DMS79 treated with DMSO at 0.1 percent for 48 hours (cell line): ENCODE measurements at places on chromosomes 11 and 22.

GRCh38 chr22:49935561-49935960 lies 17.1 kb downstream of the CRELD2 start:
- DNase-seq, result no peak

- DNase-seq, result no peak
Observed at GRCh38 chr11:40403321-40403720, 1056.1 kb downstream of the LRRC4C start.

GRCh38 chr11:83692675-83693074 lies 406.5 kb upstream of the CCDC90B start:
- DNase-seq, result no peak

- peak; percentile 9 for DNase-seq
Observed at GRCh38 chr11:10108915-10109680, 184.9 kb downstream of the SBF2 start.

GRCh38 chr11:70498976-70499801 lies 100.9 kb downstream of the CTTN start:
- no peak for DNase-seq

DNA sequence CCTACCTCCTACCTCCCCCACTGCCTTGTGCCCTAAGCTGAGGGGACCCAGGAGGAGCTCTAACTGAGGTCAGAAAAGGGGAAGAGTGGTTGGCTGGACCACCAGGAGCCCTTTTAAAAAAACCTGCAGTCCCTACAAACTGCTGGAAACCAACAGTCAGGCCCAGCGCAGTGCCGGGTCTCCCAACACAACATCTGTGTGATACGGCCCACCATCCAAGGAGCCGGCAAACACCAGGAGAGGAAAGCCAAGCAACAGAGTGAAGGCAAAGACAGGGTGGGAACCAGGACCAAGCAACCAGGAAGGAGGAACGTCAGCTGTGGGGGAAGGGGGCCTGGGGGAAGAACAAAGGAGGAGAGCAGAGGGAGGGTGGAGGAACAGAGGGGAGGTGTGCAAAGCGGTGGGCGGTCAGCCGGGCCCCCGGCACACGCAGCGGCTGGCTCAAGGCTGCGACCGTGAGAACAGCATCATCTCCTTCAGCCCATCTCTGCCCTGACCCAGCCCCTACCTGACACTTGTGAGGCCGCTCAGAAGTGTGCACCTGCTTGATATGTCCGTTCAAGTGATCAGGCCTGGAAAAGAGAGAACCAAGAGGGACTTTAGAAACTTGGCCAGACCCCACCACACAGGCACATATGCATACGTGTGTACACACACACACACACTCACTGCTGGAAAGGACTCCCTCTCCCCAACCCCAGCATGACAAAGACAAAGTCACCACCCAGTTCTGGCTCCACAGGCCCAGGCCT lies 3.6 kb downstream of the PATZ1 start:
- DNase-seq, result no peak

DNA sequence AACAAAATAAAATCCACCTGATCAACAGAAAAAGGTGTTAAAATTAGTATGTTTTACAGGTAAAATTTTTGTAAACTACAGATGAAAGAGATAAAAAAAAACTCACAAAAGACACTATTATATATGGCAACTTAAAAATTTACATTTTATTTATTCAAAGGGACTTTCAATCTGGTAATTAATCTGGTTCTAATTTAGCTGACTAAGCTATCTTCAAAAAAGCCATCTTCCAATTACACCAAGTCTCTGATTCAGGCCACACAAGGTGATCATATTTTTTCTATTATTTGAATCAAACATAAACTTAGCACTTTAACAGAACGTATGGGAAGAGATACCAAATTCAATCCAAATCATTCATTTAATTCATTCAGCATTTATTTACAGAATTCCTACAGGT lies 7.6 kb downstream of the MRE11 start:
- DNase-seq, result no peak

DNA sequence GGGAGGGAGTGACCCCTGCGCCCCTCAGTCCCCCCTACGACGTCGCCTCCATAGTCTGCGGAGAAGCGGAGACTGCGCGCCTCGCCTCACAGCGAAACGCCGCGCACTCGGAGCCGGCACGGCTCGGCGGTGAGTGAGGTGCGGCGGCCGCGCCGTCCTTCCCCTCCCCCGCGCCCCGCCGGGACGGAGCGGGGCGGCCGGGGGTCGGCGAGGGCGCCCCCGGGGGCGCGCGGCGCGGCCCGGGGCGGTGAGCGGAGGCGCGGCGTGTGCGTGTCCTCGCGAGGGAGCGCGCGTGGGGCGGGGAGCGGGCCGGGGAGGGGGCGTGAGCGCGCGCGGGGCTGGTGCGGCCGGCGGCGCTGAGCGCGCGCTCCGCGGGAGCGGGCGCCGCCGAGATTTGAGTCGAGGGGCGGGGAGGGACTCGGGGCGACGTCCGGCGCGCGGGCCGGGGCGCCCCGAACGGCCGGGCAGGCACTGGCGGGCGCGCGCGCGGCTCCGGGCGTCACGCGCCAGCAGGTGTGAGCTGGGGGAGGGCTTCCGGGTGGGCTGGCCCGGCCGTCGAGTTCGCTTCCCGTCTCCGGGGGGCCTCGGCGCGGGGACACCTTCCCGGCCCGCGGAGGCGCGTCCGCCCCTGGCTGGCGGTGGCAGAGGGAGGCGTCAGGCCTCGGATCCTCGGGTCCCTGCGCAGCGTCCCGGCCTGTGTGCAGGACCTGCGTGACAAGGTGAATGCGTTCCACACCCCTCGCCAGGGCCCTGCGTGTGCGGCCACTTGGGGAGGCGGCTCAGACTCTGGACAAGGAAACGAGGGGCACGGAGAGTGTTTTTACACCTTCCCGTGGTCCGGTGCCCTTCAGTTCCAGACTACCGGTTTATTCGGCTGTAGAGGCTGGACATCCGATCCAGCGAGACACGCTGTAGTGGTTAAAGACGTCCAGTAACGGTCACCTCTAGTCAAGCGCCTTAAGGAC lies 50.4 kb downstream of the FAM83F start:
- no peak for DNase-seq

DNA sequence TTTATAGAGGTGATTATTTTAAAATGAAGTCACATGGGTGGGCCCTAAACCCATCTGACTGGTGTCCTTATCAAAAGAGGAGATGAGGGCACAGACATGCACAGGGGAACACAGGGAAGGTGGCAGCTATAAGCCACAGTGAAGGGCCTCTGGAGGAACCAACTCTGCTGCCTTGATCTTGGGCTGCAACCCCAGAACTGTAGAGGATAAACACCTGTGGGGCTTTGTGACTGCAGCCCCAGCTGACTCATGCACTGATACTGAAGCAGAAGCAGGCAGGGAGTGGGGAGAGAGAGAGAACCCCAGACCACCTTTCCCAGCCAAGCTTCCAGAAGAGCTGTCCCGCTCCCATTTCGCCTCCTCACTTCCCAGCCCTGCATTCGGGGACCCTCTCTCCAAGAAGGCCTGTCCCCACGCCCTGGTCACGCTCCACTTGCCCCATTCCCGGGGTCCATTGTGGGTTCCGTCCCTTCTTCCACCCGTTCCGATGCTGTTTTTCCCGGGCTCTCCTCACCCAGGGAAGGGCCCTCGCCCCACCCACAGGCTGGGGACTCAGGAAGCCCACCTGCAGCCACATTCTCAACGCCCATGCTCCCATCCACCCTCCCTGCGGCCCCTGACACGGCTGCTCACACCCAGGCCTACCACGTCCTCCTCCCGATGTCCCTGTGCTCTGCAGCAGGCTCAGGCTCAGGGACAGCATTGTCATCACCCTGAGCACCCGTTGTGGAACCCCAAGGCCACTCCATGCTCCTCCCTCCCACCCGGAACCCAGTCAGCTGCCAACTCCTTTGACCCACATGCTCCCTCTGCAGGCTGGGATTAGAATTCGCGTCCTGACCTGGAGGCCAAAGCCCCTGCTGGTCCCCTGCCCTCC lies 90.8 kb upstream of the SHANK2 start:
- peak; percentile 35 for DNase-seq

DNA sequence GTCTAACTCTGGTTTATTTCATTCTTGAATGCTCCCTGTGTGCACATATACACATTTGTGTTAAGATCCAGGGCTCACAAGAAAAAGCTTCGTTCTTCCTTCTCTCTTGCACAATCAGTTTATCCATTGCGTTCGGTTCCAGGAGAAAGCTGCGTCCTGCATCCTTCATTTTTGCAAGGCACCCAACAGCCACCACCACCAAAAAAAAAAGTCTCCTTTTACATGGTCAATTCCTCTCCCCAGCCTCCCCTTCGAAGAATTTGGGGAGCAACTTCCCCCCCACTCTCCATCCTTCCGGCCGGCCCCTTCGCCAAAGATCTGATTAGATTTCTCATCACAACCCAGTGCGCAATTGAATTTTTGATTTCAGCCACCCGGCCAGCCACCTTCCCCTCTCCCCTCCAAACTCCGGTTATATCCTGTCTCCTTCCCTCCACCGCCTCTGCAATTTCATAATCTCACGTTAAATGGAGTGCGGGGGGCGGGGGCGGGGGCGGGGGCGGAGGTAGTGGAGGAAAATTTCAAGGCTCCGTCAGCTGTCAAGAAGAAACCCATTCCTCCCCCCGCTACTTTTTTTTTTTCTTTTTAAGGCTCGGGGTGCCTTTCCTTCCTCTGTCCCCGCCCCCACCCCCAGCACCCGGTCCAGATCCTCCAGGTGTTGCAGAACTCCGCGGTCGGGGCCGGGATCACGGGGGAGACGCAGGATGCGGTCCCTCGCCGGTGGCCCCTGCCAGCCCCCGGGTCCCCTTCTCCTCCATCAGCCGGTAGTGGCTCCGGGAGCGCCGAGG lies 1166.5 kb downstream of the LRRC4C start:
- DNase-seq, result peak; percentile 38

DNA sequence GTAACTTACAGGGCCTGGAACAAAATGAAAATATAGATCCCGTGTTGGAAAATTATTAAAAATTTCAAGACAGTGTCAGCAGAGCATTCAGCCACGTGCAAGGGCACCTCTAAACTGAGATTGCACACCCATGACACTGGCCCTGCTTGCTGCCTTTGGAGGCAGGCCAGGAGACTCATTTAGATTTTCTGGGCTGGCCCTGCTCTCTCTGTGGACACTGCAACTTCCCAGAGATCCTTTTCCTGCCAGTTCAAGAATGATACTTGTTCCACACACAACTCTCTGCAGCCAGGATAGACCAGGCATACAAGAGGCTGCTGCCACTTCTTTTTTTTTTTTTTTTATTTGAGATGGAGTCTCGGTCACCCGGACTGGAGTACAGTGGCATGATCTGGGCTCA lies 56.7 kb upstream of the PTPRJ start:
- peak; percentile 89 for DNase-seq

DNA sequence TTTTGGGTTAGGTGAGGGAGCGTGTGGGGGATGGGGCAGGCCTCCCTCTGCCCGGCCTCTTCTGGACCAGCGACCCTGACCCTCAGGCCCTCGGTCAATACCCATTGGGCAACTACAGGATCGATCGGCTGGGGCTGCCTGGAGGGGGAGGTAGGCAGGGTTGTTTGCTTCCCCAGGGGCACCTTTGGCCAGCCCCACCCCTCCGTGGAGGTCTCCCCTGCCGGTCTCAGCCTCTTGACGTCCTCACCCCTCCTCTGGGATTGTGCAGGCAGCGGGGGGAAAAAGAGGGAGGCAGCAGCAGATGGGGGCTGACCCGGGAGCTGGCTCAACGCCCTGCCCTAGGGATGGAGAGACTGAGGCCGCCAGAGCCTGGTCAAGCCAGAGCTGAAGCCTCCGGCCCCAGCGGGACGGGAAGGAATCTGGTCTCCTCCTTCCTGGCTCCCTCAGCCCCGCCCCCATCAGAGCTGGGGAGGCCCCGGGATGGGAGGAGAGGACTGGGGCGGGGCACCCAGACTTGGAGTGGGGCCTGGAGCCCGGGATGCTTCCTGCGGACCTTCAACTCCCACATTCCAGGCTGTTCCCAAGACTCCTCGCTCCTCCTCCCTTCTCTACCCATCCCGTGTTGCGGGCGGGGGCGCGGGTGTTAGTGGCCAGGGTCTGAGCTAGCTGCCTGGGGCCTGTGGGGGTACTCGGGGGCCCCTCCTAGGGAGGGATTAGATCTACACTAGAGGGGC lies 14.4 kb upstream of the CDC42EP1 start:
- DNase-seq, result no peak

GRCh38 chr11:130527636-130528297 lies 79.3 kb downstream of the ADAMTS15 start:
- no peak for DNase-seq
